ENCODE measurements at places on chromosomes 7 and 10.

DNA sequence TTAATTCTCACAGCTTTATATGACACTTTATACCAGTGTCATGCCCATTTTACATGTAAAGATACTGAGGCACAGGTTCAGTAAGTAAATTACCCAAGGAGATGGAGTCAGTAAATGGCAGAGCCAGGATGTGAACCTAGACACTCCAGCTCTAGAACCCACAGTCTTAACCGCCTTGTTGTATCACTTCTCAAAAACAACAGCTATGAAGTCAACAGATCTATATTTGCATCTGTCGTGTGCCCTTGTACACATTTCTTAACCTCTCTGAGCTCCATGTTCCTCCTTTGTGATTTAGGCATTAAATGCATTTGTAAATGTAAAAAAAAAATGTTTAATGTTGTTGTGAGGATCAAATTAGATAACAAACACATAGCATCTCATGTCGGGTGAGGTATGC, 716.2 kb downstream of the SUGCT start:
- no peak for DNase-seq

GRCh38 chr7:23715099-23715498, 5.1 kb downstream of the STK31 start:
- DNase-seq: no peak

DNA sequence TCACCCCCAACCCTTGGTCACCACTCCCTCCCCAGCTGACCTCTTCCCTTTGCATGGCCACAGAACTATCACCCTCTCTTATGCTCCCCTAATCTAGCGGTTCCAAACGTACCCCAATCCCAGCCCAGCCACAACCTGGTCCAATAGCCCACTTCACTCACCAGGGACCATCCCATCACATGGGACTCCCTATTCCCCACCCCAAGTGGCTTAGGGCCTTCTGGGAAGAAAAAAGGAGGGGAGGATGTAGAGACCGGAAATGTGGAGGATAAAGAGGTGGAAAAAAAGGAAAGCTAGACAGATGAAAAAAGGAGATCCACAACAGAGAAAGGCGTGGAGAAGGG, 30.3 kb upstream of the PAX2 start:
- DNase-seq: no peak

GRCh38 chr10:11602358-11602757, 9.1 kb downstream of the USP6NL start:
- DNase-seq: no peak

GRCh38 chr10:79322616-79323543, 24.4 kb upstream of the PPIF start:
- DNase-seq: peak; percentile 87

- DNase-seq: no peak
These were observed 4.7 kb downstream of the IDI2 start for GRCh38 chr10:1020958-1021357.

DNA sequence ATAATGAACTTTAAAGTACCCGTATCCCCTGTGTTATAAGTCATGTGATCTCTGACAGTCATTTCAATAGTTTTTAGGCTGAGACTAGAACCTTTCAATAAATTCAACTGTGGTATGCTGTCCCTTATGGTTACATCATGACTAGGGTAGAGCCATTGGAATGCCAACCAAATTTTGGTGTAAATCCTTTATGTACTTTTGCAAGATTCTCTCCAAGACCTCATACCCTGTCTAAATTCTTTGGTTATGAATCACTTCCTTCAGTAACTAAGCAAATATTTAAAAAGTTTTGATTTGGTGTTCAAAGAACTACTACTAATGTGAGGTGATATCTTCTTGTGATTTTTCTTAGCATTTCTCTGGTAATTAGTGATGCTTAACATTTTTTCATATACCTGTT, 20.8 kb upstream of the OR6B1 start:
- peak; percentile 72 for DNase-seq

DNA sequence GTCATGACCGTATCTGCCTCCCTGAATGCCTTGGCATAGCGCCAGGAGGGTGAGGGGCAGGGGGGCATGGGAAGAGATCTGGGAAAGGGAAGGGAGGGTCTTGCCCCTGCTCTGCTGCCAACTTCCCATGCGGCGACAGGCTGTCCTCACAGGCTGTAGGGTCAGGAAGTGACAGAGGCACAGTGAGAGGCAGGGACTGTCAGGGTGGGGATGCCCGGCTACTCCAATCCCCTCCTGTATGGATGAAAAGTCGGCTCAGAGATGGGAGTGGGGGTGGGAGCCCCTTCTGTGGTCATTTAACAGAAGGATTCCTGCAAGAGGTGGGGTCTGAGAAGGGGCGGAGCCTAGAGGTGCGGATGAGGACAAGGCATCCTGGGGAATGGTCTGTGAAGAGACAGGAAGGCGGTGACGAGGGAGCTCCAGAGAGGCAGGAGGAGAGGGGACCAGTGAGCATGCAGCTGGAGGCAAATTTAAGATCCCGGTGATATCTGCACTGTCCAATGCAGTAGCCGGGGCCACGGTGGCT, 20.8 kb upstream of the UNC5B start:
- DNase-seq: no peak

DNA sequence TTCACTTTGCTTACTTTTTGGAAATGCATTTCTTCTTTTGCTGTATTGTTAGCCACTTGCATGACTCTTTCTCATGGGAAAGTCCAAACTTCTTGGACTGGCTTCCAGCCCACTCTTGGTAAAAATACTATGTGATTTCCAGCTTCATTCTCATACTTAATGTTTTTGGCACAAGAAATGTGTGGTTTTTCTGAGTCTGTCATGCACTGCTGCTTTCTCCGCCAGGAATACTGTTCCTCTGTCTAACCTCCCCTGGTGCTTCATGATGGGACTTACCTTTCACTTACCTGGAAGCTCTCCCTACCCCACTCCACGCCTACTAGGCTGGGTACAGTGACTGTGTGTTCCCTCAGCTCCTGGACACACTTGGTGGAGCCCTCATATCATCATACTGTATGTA, 18.7 kb downstream of the MGAM2 start:
- no peak for DNase-seq

GRCh38 chr7:46463170-46463569, 542.1 kb upstream of the IGFBP3 start:
- DNase-seq: no peak

DNA sequence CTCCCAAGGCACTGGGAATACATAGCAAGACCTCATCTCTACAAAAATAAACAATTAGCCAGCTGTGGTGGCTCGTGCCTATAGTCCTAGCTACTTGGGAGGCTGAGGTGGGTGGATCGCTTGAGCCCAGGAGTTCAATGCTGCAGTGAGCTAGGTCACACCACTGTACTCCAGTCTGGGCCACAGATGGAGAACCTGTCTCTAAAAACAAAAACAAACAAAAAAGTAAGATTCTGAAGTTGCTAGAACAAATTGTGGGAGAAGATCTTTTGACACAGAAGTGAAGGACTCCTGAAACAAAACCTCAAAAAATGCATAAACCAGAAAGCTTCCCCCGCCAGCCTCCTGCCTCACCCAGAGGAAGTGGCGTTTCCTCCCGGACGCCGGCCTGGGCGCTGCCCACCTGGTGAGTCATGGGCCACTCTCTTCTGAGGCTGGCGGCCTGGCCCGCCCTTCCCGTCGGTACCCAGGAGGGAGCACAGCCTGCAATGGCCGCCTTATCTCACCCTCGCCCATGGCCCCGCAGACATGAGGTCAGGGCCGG, 25.4 kb upstream of the ELN start:
- peak; percentile 81 for DNase-seq

DNA sequence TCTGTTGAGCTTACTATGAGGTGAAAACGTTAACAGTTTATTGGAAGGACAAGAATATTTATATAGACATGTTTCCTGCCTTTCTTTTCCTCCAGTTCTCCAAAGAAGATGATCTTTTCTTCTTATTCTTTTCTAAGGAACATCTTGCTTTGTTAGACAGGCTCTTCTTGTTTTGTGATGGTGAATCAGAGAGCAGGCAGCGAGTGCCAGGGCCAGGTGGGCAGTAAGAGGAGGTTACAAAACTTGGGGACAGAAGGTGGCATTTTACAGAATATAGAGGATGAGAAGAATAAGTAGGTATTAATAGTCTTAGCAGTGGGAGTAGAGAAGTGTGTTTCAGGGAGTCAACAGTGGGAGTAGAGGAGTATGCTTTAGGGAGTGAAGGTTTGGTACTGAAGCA, 223.6 kb downstream of the ARL4A start:
- DNase-seq: no peak

DNA sequence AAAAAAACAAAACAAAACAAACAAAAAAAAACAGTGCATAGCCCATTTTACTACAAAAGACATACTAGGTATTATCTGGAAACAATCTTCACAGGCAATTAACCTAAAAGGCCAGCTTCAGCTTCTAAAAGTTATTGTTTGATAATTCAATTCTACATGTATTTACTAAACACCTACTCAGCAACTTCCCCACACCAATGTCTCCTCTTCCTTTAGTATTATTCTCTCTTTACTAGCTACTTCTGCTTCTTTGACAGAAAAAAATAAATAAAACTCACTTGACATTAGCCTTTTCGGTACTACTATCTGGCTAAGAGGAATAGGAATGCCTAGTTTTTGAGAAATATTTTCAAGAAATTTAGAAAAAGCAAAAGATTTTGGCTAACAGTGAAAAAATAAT, 2.8 kb downstream of the TM9SF3 start:
- no peak for DNase-seq

DNA sequence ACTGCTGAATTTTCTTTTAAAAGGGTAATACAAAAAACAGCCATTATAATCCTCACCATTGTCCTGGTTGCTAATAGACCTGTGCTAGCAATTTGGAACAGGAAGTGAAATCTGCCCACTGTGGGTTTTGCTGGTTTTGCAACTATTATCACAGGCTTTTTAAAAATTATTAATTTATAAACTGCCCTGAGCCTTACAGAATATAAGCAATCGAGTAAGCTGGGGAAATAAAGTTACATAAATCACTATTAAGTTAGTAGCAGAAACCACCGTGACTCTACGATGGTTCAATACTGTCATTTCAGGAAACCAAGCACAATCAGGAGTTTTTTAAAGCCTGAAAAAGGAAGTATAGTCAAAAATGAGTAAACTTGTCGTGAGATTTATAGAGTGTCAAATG, 62.3 kb downstream of the TMEM26 start:
- no peak for DNase-seq

DNA sequence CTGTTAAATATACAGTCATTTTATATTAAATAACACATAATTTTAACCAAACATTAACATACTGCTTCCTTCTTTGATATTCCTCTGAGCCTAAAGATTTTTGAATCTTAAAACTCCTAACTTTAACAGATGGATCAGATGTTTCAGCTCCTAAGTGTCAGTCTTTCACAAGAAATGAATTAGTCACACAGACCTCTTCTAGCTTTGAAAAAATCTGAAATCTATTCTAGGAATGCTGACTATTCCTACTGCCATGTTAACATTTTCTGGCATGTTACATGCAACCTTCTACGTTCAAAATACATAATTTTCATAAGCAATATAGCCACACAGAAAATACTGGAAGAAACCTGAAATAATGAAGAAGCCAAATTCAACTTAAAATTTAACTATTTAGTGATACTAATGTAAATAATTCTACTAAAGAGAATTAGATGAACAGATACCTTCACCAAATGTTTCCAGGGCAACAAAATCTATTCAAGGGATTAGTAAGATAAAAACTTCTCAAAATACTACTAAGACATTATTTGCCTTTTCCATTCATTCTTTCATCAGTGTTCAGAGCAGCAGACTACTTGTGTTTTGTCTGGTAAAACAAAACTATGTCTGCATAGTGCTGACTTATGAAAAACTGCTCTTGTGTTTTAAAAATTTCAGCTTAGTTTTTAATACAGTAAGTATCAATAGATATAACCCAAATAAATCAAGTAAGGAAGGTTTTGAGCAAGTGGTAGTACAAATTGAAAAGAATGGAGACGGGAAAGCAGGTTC, 9.2 kb downstream of the JMJD1C start:
- peak; percentile 63 for DNase-seq
